Inflammatory macrophage treated with lipopolysaccharide for 1 hour (primary cell): ENCODE measurements at places on chromosomes 1 and 21.
A peak's percentile ranks its signal among the peaks of the same experiment; 100 is the strongest.

GRCh38 chr1:218182455-218182854 lies 102.6 kb upstream of the RRP15 start:
- DNase-seq: no peak

DNA sequence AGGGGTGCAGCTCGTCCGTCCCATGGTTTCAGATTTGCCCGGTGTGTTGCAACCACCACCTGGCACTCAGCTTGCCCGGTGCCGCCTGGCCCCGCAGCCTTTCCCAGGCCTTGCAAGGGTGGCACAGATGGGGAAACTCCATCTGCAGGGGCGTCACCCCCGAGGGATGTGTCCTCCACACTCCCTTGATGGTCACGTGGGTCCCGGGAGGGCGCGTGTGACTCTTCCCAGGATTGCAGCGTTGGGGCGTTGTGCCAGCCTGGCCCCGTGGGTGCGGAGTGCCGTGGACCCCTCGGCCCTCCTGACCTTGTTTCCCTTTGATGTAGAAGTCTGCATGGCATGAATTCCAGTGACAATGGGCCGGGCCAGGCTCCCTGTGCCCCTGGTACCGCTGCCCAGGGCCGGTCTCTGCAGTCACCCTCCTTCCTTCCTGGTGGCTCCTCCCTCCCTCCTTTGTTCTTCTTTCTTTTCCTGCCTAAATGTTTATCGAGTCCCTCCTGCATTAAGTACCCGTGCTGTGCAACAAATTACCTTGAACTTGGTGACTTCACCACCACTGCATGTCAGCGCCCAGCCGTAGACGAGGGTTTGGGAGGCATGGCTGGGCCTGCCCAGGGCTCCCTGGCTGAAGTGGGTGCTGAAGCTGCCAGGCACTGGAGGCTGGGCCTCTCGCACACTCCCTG lies 22.9 kb downstream of the RRP1 start:
- DNase-seq: peak; percentile 78

GRCh38 chr1:237684236-237684635 lies 206.5 kb downstream of the ZP4 start:
- DNase-seq: no peak

DNA sequence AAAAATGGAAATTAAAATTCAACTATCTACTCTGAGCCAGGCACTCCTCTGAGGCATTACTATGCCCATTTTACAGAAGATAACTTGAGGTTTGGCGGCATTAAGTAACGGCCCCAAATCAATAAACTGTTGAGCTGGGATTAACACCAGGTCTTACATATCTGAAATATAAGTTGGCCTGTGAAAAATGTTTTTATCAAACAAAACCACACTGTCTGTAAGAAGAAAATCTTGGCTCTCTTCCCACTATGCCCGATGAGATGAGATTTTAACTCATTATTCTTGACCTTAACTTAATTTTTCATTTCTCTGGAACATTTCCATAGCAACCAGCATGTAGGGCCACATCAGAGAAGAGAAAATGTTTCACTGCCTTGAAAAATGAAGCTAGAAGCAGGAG lies 21.8 kb downstream of the RC3H1 start:
- no peak for DNase-seq

DNA sequence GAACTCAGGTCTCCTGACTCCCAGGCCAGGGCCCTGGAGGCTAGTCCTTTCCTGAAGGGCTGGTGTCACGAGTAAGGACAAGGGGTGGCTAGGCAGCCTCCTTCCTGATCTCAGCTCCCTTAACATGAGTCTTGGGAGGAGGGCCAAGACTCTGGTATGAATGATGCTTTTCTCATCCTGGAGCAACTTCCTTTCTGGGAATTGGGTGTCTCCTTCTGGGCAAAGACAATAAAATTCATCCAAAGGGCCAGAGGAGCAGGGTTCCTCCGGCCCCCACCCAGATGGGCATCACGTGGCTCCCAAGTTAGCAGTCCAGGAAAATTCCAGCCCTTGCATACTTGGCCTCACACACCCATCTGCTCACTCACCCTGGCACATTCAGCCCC lies at the start of gene FAM167B:
Gene FAM167B, plus strand, starts transcription at position 335 of the 386 bp plus-strand sequence. CDS start 200 bp downstream, outside the sequence.
- DNase-seq: no peak

GRCh38 chr21:14453339-14454015 lies 70.5 kb upstream of the HSPA13 start:
- no peak for DNase-seq

GRCh38 chr1:169307176-169307575 lies 60.4 kb downstream of the NME7 start:
- DNase-seq: no peak

GRCh38 chr21:26136671-26137070 lies 33.9 kb downstream of the APP start:
- DNase-seq: no peak

GRCh38 chr1:98382986-98383740 lies 278.4 kb upstream of the SNX7 start:
- DNase-seq: no peak

- no peak for DNase-seq
Measured at GRCh38 chr1:177922209-177922608, 47.6 kb downstream of the SEC16B start.

GRCh38 chr1:47650205-47650604 lies 212.4 kb downstream of the FOXD2 start:
- DNase-seq: no peak

DNA sequence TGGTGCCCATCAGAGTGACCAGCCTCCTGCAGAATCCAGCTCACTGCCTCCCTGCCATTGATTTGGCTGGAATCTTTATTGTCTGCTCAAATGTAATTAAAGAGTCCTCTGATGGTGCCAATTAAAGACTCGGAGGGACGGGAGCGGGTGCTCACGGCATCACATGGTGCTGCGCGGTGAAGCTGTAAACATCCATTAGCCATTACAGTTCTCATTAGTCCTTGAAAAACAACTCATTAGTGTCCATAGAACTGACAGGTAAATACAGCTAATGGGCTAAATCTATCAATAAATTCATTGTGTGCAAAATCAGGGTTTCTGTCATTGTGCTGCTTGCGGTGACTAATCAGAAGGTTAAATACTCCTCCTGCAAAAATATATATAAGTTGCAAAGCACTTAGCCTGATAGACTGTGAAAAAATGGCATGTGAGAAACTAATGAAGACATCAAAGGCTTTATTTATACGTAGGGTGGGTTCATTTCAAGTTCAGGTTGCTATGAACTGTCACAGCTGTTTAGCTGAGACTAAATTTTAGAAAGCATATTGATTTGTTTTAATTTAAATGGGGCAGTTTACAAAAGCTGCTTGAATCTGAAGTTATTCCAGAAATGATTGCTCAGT lies 289.8 kb upstream of the POU3F1 start:
- no peak for DNase-seq

DNA sequence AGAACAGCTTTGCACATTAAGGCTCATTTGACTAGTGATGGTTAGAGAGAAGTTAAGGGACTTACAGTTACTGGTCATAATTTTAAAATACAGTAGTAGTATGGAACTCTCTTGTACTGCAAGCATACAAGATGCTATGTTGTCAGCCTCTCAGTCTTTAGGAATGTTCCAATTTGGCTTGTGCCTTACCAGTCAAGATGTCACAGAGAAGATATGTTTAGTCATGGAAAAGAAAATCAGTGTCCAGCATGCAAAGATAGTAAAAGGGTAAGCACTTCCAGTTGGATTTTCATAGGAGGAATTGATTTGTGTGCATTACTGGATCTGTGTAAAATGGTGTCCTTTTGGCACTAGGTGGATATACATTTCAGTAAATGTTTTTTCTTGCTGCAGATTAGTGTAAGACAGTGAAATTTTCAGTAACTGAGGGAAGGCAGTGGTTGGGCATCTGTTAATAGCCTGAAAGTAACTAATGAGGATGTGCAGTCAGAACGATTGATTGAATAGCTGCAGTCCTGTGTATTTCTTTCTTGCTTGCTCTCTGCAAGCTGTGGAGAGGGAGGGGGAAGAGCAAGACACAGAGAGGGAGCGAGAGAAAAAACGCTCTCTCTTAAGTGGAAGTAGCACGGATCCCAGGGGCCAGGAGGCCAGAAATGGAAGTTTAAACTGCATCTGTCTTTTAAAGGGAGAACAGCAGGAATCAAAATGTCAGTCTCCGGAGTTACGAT lies 108.2 kb downstream of the CLEC20A start:
- no peak for DNase-seq

DNA sequence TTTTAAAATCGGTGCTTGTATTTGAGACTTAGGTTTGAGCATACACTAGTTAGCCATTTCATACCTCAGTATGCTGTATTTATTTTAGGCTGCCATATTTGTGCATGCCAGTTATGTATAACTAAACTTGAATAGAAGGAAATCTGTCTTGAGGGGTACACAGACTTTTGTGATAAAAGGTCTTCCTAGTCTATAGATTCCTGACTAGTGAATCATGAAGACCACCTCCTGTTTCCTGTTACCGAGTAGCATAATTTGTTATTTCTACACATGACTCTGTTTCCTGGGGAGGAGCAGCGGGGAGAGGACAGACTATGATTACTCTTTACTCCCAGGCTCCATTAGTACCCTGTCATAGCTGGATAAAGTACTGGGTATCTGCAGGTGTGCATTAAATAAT lies 316.8 kb upstream of the SNX7 start:
- DNase-seq: no peak

DNA sequence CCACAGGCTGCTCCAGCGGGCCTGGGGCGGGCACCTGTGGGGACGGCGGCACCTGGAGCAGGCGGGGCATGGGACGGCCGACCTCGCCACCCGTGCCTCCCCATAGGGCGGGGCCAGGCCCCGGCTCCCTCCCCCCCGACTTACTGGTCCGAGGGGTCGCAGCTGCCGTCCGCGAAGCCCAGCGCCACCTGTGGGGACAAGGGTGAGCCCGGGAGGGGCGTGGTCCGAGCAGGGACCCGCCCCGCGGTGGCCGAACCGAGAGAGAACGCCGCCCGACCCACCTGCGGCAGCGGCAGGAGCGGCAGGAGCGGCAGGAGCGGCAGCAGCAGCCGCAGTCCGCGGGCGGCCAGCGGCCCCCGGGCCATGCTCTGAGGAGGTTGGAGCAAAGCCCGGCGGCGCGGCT lies at the start of gene TMEM52:
Gene TMEM52, minus strand, starts transcription at position 379 of the 403 bp plus-strand sequence. Its CDS starts 14 bp downstream, at position 365.
- no peak for DNase-seq

- DNase-seq: no peak
Measured at GRCh38 chr1:16254263-16254928, 17.4 kb upstream of the CPLANE2 start.

DNA sequence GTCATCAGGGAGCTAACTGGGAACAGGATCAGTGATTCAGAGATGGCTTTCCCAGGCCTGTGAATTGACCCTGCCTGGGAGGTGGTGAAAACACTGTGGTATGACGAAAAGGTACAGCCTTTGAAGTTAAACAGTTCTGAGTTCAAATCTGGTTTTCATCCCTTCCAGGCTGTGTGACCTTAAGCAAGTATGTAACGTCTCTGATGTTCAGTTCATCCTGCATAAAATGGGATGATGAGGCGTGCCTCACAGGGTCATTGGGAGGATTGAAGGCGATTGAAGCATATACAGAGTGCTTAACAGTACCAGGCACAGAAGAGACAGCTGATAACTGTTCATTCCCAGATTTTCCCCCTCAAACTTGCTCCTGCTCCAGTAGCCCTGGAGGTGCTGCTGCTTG lies 11.0 kb downstream of the KCNC4 start:
- DNase-seq: no peak

- no peak for DNase-seq
Measured at GRCh38 chr1:196545222-196545621, 63.0 kb downstream of the KCNT2 start.

- no peak for DNase-seq
Measured at GRCh38 chr1:223216074-223216473, 73.0 kb upstream of the TLR5 start.

- no peak for DNase-seq
Measured at GRCh38 chr1:162966613-162967012, 102.5 kb upstream of the RGS4 start.
